ENCODE measurements at places on chromosomes 13 and 19. TPM values are rescaled to one million over a fixed set of nuclear protein-coding genes. Genes with fewer than 3 reads are reported as not detected.

GRCh38 chr19:10892256-10892655 is 20.9 kb downstream of the CARM1 start:
- H3K4me1 ChIP-seq, result no peaks in the 10 kb centered on the region
- H3K27me3 ChIP-seq, result no peaks in the 10 kb centered on the region
- no peak overlapping the region for H3K27ac ChIP-seq

GRCh38 chr19:47161876-47162489 is 31.3 kb downstream of the SAE1 start:
- H3K27ac ChIP-seq, result peak overlapping the region; percentile 43
- H3K27me3 ChIP-seq, result no peaks in the 10 kb centered on the region
- DNase-seq, result no peak
- H3K4me3 ChIP-seq, result no peak overlapping the region

DNA sequence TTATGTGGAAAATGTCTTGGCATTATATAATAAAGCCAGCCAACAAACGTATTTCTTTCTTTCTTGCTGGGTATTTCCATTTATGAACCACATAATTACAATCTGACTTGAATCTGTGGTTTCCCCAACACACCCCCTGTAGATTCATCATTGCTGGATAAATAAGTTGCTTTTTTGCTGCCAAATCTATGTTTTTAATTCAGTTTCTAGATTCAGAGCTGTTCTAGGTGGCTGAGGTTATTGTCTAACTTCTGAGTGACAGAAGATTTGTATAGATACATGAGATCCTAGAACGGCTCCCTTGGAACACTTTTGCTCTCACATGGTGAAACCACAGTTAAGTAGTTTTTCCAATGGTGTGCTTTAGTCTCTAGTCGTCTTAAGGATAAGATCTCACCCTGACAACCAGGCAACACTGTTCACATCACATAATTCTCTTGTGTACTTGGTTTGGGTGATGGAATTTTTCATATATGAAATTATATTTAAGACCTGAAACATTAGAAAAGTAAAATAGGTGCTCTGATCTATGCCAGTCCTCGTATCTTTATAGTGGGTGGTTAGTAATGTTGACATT is 239.1 kb downstream of the KLF12 start:
- H3K36me3 ChIP-seq, result no peaks in the 10 kb centered on the region
- no peak overlapping the region for H3K27ac ChIP-seq
- H3K4me1 ChIP-seq, result no peaks in the 10 kb centered on the region

The ZNF844 gene
- 15.8 TPM for total RNA-seq

The TEAD2 gene
- 0.29 TPM for total RNA-seq

Measured in naive thymus-derived CD4-positive, alpha-beta T cell (primary cell).